ENCODE measurements at places on chromosomes 12 and 14.

DNA sequence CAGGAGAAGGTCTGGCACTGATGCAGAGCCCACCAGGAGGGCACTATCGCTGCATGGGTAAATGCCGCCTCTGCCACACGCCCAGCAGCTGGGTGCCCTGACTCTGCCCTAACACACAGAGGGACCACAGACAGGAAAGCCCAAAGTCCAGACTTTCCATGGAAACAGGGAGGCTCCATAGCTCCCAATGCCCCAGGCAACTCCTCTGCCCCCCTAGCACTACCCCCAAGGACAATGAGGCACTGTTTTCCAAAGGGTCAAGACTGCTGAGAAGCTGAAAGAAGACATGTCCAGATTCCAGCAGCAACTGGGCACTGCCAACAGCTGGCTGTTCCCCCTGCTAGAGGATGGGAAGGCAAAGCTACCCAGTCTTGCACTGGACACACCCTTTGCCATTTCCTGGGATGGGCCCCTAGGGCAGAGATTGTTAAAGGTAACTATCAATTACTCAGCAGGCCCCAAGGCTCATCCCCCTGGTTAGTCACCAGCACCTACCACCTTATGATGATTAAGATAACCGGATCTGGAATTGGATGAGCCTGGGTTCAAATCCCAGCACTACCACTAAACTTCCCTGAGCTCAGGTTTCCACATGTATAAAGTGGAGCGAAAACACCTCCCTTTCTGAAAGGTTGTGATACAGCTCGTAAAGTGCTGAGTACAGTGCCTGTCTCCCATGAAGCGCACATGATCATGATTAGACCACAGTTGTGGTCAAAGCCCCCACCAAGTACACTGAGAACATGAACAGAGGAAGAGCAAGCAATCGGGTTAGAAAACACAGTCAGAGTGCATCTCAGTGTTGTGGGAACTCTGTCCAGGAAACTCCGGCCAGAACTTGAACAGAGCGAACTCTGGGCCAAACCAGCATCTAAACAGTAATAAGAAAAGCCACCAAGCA, 3.3 kb downstream of the PXN start:
- DNase-seq = no peak

- DNase-seq = no peak
Observed at GRCh38 chr12:12133785-12134184, 63.0 kb downstream of the BCL2L14 start.

GRCh38 chr12:60174476-60174875, 578.6 kb downstream of the SLC16A7 start:
- DNase-seq = no peak

DNA sequence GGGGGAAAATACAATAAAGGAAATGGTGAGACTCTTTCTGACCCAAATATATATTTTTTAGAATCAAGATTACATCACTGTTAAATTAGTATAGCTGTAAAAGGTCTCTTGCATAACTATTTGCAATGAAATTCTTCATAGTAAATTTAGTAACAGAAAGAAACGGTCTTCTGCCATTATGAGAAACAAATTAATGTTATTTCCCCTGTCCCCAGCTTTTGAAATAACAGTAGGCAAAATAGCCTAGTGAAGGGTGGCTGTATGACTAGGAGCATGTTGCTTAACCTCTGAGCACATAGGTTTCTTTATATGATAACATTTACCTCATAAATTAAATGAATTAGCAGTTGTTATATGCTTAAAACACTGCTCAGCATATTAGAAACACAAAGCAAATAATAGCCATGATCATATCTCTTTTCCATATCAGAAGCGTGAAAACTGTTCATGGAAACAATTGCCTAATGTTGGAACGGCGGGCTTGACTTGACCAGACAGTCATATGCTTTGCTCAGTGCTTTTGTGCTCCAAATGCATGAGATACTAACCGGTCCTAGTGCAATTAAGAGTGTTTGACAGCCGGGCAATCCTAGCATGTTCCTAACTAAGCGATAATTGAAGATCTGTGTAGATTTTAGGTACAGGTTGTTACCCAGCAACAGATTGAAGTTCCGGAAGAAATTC, 24.0 kb downstream of the BHLHE41 start:
- DNase-seq = no peak

DNA sequence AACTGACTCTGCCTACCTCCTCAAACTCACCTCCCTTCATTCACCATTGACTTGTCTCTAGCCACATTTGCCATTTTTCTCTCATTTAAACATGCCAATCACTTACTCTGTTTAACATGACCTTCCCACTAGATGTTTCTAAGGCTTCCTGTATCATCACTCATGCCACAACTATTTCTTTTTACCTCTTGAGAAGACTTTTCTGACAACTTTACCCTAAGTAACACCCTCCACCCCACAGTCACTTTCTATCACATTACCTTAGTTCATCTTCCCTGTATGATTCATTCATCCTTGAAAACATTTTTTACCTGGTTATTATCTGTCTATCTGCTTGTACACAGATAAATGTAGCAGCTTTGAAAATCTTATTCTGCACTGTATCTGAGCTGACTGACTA, 19.4 kb downstream of the PLCZ1 start:
- DNase-seq = no peak

GRCh38 chr12:31536672-31537071, 54.3 kb downstream of the DENND5B start:
- DNase-seq = peak; percentile 74

DNA sequence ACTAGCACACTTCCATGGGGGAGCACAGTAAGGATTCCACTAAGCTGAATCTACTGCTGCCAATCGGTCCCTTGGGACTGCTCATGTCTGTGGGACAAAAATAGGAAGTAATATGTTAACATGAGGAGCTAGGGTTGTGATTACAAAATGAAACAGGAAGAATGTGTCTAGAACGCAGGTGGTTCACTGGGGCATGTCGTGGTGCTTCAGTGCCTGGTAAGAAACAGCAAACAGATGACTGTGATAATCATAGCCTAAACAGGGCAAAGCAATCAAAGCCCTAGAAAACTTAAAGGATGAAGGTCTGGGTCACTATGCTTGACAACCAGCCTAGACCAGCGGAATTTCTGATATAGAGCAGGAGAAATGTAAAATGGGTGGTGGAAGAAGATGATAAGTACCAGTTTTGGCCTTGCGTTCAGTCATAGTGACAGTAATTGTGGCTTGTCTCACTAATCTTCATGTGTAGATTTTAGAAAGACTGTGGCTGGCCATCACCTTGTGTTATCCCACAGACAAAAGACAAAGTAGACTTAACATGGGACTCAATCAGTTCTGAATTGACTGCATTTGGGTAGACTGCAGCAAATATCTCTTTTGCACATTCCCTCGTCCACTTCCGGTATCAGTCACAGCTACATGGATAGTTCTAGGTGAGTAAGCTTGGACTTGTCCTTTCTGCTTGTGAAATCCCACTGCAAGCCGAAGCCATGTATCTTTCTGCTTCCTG, 51.4 kb downstream of the WASHC3 start:
- DNase-seq = no peak

GRCh38 chr14:28867571-28867970, 101.0 kb downstream of the FOXG1 start:
- no peak for DNase-seq

DNA sequence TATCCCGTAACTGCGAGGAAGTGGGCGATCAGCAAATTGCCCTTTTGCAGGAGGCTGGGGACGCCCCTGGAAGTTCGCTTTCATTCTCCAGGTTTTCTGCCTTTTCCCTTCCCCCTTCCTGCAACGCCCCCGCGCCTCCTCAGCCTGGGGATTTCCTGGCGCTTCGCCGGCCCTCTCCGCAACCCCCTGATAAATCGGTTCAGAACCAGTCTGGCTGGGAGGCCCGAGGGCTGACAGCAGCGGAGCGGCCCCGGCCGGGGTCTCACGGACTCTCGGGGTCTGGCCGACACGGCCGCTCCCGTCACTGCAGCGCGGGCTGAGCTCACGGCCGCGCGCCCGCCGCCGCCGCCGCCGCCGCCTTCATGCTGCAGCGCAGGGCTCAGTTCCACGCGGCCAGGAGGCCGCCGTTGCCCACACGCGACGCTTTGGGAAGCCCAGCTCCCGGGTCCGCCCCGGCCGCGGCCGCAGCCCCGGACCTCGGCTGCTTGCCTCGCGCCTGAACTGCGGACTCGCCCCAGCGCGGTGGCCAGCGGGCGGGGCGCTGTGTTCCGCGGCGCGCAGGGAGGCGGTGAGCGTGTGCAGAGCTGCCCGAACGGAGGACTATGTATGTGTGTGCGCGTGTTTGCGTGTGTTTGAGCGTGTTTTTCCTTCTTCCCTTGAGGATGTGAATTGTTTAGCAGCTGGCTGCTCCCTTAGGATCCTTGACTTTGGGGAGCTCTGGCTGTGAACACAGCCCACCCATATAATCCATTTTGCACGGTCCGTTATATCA, at the start of gene LRFN5:
Gene LRFN5, plus strand, starts transcription at position 345 of the 772 bp plus-strand sequence.
- DNase-seq = peak; percentile 86

GRCh38 chr14:55070981-55071411, 19.5 kb downstream of the MAPK1IP1L start:
- no peak for DNase-seq

DNA sequence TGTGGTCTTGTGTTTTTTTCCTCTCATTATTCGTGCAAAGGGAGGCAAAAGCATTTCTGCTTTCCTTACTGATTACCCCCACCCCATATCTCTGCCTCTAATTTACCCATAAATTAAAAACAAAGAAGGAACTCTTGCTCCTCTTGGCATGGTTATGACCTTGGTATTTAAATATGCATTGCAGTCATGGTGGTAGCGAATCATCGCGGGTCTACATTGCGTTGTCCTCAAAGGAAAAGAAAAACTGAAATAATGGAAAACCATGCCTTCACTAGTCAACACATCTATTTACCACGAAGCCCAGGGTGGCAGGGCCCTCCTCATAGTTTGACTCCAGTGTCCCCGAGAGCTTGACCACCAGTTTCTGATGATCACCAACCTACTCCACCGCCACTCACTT, 126.7 kb upstream of the PARP11 start:
- DNase-seq = no peak

Measured in lung (tissue), 17 donors.